T-helper 2 cell treated with Interferon-gamma antibody and Interleukin-4, amounts not matched to agents 5 μg/mL and 100 μg/mL, for 36 hours (primary cell): ENCODE measurements at places on chromosomes 12 and 14.

DNA sequence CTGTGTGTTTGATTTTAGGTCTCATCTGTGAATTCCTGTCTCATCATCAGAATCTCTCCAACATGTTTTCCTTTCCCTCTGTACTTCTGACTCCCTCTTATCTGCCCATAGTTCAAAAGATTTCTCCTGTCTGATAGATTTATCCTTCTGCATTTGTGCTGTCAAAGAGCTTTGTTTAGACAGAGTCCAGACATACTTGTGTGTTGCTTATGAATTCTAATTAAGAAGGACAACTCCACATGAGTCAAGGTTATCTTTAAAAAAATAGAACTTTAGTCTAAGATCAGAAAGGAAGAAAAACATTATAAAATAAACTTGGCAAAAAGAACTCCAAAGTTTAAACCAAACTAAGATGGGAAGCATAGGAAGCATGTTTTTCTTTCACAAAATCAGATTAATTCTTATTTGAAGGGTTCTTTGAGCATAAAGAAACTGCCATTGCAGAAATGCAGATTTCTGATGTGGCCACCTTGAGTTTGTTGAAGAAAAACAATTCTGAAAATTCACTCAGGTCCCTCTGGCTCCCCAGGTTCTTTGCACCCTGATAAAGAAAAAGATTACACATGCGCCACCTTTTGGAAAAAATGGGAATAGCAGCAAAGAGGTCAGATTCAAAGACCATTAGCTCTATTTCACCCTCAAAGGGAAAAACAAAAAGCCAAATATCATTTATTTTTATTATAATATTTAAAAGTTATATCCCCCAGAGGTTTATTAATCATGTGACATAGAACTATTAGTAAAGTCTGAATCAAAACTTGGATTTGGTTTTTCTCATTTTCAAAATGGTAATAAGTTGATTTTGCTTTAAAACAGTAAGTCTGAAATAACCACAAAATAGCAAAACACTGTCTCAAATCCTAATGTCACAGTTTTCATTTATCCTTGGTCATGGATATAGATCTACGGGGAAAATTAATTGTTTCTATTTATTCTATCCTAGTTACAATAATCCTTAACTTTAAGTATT is 143.7 kb upstream of the DCN start:
- no peak for DNase-seq

- DNase-seq: no peak
Measured at GRCh38 chr14:73751157-73751691, 37.0 kb upstream of the PNMA1 start.

DNA sequence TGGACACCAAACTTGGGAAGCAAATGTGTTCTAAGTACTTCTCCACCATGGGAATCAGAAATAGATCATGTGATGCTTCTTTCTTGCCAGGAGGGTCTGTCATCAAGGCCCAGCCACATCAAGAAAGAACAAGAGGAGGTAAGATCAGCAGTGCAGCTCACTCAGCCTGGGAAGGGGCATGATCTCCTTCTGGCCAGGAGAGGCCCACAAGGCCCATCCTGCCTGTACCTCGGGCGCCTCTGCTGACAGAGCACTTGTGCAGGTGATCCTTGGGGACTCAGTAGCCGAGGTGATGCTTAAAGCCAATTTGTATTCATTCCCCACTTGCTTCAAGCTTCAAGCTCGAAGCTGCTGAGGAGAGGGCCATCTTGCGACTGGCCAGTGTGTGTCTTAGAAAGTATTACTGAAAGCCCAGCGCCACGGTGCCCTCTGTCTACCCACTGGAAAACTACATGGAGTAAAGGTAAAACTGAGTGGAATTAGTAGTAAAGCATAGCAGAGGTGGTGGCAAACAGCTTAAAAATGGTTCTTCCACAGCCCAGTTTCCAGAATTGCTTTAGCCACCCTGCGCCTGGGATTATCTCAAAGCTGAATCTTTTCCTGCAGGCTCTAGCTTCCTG is 26.2 kb downstream of the RTRAF start:
- no peak for DNase-seq

DNA sequence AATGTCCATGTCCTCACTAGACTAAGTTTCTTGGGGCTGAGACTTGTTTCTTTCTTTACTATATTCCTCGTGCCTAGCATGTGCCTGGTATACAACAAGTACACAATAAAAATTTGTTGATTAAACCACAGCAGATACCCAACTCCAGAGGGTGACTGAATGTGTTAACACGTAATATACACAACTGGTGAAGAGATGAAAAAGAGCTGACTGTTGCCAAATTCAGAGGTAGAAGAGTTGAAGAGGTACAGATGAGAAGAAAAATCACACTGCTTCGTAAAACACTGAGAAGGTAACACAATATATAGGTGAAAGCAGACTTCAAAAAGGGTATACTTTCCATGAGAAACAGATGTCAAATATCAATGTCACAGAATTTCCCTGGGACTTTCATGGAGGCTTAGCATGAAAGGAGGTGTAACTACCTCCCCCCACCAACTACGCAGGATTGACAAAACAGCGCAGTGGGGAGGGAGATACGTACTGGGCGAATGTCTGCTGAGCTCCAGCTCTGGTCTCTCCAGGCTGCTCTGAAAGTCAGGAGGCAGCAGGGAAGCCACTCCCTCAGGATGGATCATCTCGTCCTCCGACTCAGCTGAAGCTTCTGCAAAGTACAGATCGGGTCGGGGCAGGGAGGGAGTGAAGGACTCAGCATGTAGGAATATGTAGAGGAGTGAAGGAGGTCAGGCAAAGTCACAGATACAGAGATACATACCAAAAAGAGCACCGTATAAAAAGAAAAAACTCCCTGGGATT is 5.3 kb downstream of the ACIN1 start:
- no peak for DNase-seq

GRCh38 chr14:52315355-52315718 is 1.2 kb downstream of the PTGER2 start:
- DNase-seq: no peak

DNA sequence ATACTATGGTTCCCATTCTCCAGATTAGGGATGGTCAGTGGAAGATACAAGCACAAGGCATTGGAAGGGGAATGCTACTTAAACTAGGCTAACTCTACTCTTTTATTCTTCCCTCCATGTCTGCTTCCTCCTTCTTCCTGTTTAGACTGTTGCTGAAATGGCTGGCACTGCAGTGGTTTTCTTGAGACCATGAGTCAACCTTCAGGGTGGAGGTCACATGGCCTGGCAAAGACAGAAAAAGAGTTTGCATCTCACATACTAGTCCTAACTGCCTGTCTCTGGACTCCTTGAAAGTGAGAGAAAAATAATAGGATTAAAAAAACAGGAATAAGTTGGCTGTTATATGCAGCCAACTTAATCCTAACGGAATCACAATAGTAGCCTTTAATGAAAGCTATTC is 37.0 kb downstream of the ALDH1L2 start:
- no peak for DNase-seq

DNA sequence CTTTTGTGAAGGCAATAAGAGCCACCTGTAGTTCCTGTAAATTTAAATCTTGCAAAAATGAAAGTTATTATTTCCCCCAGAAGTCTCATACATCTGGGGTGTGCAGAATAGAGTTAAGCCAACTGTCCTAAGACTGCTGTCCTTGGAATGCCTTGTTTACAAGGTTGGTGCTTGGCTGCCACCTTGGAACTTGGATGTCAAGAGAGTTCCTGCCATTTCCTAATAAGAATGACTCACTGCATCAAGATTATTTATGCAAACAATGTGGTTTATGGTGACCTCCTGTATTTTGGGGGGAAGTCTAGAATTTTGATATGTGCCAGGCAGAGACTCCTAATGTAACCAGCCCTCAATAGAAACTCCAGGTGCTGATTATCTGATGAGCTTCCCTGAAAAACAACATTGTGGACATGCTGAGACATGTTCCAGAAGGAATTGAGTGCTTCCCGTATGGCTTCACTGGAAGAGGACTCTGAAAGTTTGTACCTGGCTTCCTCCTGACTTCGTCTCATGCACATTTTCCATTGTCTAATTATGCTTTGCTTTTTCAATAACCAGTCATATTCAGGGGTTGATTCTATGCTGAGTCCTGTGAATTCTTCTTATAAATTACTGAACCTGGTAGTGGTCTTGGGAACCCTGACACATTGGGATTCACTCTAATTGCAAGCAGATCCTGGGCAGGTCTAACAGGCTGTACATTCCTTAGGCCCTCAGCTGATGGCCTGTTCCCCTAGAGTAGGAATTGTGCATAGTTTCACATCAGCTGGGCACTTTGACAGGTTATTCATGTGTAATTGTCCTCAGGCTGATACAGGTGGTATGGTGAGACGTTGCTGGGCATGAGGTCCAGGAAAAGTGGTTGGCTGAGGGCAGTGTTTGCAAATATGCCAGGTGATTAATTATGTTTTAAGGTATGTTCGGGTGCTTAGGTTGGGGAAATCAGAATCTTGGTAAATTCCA is 1370.7 kb upstream of the TMEM132C start:
- no peak for DNase-seq

- no peak for DNase-seq
Measured at GRCh38 chr14:100571837-100572236, 15.4 kb downstream of the BEGAIN start.

DNA sequence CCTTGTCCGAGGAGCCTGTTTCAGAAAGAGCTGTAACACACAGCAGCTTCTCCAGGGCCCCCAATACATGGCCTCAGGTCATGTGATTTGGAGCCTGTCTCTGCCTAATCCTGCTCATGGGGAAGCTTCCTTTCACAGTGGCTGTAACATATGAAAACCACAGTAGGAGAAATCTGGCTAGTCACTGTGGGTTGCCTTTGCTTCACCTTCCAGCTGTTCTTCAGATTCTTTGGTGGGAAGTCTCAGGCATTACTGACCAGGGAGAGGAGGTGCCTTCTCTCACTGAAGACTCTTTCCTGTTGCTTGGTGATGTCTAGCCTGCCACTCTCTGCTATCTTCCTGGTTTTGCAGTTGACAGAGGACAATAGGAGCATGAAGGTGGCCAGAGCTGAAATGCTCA is 350.6 kb downstream of the DPF3 start:
- DNase-seq: no peak

DNA sequence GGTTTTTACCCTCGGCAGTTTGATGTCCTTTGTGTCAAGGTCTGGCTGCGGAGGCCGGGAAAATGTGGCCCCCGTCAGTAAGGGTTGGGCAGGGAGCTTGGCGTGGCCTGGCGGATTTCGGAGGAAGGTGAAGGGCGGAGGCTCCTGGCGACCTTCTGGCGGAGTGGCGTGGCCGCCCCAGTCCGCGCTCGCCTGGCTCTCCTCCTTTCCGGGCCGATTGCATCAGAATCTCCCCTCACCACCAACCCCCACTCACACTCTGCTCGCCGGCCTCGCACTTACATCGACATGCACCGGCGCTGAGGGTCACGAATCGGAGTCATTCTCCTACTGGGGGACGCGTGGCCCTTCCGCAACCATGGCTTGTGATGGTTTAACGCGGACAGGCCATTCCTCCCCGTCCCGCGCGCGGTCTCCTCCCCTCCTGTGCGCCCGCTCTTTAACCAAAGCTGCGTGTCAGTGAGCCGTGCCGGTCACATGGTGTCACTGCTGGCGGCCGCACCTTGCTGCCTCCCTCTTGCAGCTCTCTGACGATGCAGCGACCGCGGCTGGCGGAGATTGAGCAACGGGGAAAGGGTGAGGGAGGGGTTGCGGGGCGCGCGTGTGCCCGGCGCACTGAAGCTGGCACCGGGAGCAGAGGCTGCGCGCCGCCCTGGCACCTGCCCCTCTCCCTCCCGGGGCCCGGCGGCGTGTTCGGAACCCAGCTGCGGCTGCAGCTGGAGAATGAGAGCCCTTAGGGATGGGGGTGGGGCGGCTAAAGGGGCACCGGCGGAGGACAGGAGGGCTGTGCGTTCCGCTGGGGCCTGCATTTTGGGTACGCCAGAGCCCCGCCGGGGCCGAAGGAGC is at the start of gene SLC38A1:
SLC38A1 (minus strand) TSS at position 461 of the 846 bp plus-strand sequence. CDS start 29,243 bp downstream, outside the sequence.
- DNase-seq: peak; percentile 83
